ENCODE measurements at places on chromosomes 3 and 15.

DNA sequence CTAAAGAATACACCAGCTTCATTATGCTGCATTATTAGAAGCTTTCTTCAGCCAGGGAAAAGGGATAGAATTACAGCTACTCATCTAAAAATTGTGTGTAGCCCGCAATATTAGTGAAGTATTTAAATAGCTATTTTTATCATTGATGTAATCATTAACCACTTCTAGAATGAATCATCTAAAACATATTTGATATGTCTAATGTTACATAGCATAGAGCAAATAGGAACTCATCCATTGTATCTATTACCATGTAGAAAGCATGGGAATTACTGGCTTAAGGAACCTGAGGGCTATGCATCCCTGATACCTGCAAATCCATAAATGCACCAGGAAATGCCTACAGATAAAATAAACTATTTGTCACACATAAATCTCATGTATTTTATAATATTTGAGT is 54.5 kb upstream of the VGLL3 start:
- no peak for DNase-seq

DNA sequence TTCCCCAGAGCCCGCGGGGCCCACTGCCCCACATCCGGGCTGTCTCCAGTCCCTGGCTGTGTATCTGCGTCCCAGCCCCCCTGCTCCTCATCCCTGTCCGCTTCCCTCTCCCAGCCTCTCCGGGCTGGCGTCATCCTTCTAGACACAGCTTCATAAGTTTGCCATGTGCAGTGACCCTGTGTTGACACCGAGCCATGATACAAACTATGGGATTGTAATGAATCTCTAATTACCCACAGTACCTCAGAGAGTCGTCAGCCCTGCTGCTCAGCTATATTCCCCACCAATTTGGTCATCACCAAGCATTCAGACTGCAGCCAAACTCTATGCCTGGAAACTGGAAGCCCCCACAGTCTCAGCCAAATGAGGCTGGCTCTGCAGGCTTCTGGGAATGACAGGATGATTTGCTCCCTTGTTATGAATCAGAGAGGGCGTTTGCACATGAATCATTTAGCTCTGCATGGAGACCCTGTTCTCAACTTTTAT is 466.1 kb upstream of the ATP11B start:
- DNase-seq: no peak

DNA sequence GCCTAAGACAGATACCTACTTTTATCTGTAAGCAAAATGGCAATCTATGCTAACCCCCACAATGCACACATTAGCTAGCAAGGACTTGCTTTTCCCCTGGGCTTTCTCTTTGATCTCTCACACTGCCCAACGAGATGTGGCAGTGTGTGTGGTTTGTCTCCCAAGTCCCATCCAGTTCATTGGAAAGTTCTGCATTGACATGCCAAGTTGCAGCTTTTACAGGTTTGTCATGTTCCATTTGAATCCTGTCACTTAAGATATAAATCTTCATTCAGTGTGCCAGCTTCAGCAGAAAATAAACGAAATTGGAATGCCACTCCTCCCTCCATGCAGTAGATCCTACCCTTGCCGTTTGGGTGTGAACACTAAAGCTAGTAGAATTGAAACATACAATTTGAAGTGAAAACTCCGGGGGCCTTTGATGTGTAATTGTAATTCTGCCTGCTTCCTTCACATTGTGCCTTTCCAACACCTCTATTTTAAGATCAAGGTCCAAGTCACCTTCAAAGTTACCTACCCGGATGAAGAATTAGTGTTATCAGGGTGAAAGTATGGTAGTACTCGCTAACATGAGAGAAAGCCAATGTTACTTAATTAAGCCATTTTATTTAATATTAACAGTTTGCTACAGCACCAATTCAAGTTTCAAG is 130.9 kb upstream of the BHLHE40 start:
- no peak for DNase-seq

DNA sequence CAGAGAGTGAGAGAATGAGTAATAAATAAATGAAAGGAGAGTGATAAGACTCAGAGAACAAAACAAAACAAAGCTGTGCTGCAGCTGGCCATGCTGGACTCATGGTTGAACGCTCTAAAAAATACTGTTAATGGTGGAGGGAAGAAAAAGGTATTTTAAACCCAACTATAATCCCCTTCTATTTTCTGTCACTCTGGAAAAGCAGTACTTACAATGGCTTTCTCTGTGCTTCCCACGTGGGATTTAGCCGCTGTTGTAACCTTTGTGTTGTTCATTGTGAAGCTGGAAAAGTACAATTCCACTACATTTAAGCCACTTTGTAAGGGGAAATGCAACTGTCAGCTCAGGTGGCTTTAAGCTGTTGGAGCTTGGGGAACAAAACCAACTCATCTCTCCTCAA is 917.7 kb downstream of the IGSF11 start:
- no peak for DNase-seq

- DNase-seq: no peak
Measured at GRCh38 chr3:133258358-133258757, 141.5 kb upstream of the BFSP2 start.

Data from stimulated activated CD8-positive, alpha-beta memory T cell treated with anti-CD3 and anti-CD28 coated beads, Interleukin-15, amount 100 ng/mL, for 24 hours (primary cell).